HT-29 (cell line): ENCODE measurements at places on chromosomes 2 and 18.

- DNase-seq: no peak
These were observed 271.0 kb downstream of the MYCN start for GRCh38 chr2:16211341-16211740.

- DNase-seq: no peak
These were observed 20.6 kb downstream of the CROCC2 start for GRCh38 chr2:240926516-240927389.

DNA sequence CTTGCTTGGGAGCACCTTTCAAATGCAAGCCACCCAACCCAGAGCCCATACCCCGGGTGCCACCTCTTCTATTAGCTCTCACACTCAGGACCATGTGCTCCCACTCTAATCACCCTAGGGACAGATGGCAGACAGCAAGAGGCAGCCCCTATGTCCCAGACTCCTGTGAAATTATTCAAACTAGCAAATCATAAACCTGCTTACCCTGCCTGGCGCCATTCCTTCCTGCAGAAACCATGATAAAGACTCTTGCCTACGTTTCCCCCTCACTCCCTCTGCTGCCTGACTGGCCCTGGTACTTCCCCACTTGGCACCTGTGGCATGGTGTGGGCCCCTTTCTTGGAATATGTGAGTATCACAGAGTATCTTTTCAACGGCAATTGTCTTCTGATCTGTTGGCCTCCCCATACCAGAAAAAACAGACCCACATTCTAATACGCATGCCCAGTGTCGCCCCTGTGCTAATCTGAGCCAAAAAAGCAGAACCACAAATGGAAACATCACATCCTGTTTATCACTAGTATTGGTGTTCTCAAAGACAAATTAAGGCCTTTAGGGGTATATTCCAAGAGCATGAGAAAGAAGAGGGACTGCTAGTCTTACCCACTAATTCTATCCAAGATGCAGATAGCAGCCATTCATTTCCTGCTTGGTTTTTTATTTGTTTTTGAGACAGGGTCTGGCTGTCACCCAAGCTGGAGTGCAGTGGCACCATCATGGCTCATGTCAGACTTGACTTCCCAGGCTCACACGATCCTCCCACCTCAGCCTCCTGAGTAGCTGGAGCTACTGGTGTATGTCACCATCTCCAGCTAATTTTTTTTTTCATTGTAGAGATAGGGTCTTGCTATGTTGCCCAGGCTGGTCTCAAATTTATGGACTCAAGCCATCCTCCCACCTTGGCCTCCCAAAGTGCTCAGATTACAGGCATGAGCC is 44.1 kb upstream of the TTC39C start:
- DNase-seq: no peak

GRCh38 chr2:118091631-118092030 is 3.4 kb downstream of the INSIG2 start:
- DNase-seq: no peak

GRCh38 chr2:42877936-42878335 is 85.6 kb upstream of the HAAO start:
- no peak for DNase-seq
